Activated naive CD4-positive, alpha-beta T cell treated with anti-CD3 and anti-CD28 coated beads, Interleukin-2, amount 10 ng/mL, durations not matched to agents 7 days and 5 days (primary cell): ENCODE measurements at places on chromosomes 12 and 14.

DNA sequence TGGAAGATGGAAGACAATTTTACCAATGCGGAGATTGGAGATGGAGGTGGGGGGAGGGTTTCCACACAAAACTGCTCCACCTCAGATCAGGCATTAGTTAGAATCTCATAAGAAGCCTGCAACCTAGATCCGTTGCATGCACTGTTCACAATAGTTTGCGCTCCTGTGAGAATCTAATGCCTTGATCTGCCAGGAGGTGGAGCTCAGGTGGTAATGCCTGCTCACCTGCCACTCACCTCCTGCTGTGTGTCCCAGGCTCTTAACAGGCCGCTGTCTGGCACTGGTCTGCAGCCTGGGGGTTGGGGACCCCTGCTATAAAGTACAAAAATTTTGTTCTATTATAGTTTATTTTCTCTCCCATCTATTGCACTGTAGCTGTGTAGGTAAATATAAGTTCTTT lies 84.9 kb upstream of the FOXG1 start:
- DNase-seq = no peak

- DNase-seq = no peak
These were observed 99.2 kb downstream of the ADGRD1 start for GRCh38 chr12:131052929-131053328.

- DNase-seq = no peak
These were observed 39.8 kb downstream of the MSRB3 start for GRCh38 chr12:65318186-65318685.

- DNase-seq = no peak
These were observed 60.8 kb upstream of the REP15 start for GRCh38 chr12:27635349-27635972.

GRCh38 chr12:48118284-48118871 lies 786 bp upstream of the PFKM start:
- DNase-seq = peak; percentile 23

DNA sequence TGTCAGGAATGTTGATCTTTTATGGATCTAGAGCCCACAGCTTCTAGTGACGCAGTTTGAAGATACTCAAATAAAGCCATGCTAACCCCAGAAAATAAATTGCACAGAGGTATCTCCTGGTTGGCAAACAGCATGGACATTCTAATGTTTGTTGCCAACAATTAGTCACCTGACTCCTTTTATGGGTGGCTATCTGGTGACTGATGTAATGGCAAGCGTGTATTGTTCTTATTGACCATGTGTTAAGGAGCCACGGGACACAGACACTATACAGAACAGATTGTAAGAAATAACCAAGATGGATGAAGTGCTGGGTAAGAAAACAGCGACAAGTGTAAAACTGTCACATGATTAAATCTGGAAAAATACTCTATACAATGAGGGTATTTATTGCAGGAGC lies 401.3 kb upstream of the PDE3A start:
- DNase-seq = no peak

DNA sequence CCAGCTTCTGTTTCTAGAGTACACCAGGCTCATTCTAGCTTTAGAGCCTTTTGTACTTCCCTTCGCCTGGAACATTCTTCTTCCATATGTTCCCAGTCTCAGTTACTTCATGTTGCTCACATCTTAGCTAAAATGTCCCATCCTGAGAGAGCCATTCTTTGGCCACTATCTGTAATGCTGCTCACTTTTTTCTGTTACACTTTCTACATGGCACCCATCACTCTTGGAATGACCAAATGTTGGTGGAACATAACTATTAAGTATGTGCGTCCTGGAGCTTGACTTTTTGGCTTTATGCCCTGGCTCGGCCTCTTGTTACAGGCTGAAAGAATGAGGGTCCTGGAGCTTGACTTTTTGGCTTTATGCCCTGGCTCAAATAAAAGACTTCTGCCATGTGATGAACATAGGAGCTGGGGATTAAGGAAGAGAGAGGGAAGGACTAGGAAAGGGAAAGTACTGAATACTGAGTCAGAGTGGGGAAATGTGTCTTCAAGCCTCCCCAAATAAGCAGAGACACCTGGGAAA lies 442.9 kb upstream of the ATP2B1 start:
- DNase-seq = no peak

GRCh38 chr12:124620606-124621295 lies 53.3 kb upstream of the NCOR2 start:
- no peak for DNase-seq

- DNase-seq = no peak
These were observed 103.0 kb downstream of the PEBP1 start for GRCh38 chr12:118238888-118239287.

GRCh38 chr14:63692310-63693020 lies 35.4 kb downstream of the SGPP1 start:
- no peak for DNase-seq

- no peak for DNase-seq
These were observed 93.4 kb upstream of the NCOR2 start for GRCh38 chr12:124660851-124661250.

GRCh38 chr14:75711796-75712211 lies 50.8 kb downstream of the TTLL5 start:
- DNase-seq = no peak

DNA sequence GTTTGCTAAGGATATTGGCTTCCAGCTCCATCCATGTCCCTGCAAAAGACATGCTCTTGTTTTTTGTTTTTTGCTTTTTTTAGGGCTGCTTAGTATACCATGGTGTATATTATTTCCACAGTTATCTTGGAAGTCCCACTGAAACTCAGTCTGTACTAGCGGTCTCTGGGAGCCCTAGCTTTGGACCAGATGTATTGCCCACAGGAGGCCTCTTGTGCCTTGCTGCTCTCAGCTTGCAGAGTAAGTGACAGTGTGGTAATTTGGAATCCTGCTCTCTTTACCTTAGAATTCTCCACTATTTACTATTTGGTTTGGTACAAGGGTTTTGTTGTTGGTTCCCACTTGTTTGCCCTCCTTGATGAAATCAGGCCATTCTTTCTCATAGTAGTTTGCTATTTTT lies 1022.9 kb downstream of the LRFN5 start:
- DNase-seq = no peak

DNA sequence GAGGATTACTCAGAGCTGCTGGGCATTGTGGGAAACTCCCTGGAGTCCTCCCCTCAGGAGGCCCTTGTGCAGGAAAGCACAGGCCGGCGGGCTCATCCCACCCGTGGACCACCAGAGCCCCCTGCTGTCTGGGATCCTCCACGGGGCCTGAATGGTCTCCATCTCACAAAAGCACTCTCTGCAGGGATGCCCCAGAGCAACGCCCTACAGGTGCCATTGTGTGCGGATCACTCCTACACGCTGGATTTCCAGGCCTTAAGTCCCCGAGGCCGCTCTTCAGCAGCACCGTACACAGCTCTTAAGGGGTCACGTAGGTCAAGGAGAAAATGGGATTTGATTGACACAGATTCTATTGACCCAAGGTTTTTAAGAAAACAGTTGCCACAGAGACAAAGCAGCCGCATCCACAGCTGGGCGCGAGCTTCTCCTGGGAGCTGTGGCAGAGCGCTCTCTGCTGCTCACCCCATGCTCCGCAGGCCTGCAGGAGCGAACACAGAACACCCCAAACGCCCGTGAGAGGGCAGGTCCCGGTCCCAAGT lies 36.7 kb upstream of the RIMBP2 start:
- no peak for DNase-seq

DNA sequence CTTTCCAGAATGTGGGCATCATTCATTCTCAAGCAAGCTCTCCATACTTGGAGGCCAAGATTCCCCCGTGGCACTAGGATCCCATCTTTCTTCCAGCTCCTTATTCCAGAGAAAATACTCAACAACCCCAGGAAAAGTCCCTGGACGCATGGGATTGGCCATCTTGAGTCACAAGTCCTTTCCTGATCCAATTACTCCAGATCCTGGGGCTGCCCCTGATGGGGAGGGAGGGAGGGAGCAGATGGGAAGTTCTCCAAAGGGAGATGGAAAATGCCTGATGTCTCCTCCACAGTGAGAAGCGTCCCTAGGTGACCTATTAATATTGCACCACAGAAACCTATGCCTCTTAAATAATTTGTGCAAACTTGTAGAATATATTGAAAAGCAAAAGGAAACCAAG lies 12.4 kb upstream of the KCNK13 start:
- DNase-seq = no peak

DNA sequence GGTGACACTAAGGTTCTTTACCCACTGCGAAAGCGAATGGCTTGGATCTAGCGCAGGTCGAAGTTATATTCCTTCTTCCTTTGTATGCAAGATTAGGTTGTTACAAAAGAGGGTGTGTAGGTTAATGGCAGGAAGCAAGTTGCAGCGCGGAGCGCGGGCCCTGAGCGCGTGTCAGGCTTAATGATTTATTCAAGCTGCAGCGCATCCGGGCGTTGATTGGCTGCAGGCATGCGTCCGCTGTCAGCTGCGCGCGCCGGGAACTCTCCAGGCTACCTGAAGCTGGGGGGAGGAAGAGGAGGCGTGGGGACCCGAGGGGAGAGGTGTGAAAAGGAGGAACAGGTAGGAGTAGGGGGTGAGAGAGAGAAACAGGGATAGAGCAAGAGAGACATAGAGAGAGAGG lies 7.4 kb downstream of the ASCL1 start:
- DNase-seq = peak; percentile 44

GRCh38 chr14:35301735-35302528 lies 9.8 kb downstream of the PSMA6 start:
- DNase-seq = no peak

GRCh38 chr12:10612984-10613348 lies 443 bp downstream of the MAGOHB start:
- no peak for DNase-seq

GRCh38 chr12:100399095-100399494 lies 42.2 kb downstream of the SLC17A8 start:
- DNase-seq = no peak

GRCh38 chr12:56198836-56199235 lies 9.6 kb upstream of the SMARCC2 start:
- DNase-seq = no peak

DNA sequence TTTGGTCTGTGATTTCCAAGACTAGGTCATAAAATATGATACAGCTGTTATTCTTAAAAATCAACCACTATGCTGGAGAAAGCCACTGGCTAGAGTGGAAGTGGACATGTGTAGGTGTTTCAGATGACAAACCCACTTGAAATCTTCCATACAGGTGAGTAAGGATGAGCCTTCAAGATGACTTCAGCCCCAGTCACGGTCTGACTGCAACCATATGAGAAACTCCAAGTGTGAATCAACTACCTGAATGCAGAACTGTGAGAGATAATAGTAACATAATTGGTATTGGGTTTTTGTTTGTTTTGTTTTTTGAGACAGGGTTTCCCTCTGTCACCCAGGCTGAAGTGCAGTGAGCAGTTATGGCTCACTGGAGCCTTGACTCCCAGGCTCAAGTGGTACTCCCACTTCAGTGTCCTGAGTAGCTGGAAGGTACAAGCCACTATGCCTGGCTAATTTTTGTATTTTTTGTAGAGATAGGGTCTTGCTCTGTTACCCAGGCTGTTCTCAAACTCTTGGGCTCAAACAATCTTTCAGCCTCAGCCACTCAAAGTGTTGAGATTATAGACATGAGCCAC lies 273.3 kb upstream of the LRIG3 start:
- no peak for DNase-seq

DNA sequence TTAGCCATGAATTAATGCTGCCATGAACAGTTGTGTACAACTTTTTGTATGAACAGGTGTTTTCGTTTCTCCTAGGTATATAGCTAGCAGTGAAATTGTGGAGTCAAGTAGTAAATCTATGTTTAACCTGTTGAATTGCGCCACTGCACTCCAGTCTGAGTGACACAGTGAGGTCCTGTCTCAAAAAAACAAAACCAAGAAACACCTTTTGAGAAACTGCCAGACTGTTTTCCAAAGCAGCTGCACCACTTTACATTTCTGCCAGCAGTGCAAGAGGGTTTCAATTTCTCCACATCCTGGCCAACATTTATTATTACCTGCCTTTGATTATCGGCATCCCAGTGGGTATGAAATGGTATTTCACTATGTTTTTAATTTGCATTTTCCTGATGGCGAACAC lies 3.3 kb upstream of the PLEKHG3 start:
- DNase-seq = no peak

GRCh38 chr14:100317912-100318808 lies 5.0 kb upstream of the SLC25A47 start:
- DNase-seq = peak; percentile 76

GRCh38 chr14:75625034-75625433 lies 35.6 kb downstream of the ERG28 start:
- no peak for DNase-seq

DNA sequence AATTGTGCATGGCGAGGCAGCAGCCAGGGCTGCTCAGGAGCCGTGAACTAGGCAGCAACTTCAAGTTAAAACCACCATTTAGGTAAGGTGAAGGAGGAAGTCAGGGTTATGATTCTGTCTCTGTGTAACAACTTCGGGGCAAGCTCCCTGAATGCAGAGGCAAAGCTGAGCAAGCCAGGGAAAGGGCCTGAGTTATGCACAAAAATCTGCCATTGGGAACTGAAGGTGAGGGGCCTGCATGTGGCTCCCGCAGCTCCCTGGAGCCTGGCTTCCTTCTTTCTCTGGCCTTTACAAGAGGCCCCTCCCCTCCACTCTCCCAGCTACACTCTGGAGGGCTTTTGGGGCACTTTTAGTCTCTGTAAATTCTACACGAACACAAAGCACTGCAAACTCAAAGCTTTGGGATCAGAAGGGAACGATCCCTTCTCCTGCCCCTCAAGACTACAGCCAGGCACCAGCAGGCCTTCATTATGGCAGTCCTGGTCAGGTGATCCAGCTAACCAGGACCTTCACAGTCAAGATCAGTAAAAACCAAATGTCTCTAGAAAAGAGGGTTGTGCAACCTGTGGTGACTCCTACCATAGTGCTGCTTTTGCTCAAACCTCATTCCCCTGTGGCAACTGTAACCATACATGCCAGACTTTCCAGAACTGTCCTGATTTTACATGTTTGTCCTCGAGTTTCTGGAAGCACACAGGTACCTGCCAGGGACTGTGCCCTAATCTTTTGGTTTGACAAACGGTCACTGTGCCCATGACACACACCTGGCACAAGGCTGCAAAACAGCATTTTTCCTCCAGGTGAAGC lies 67.2 kb upstream of the PTGR2 start:
- peak; percentile 32 for DNase-seq

DNA sequence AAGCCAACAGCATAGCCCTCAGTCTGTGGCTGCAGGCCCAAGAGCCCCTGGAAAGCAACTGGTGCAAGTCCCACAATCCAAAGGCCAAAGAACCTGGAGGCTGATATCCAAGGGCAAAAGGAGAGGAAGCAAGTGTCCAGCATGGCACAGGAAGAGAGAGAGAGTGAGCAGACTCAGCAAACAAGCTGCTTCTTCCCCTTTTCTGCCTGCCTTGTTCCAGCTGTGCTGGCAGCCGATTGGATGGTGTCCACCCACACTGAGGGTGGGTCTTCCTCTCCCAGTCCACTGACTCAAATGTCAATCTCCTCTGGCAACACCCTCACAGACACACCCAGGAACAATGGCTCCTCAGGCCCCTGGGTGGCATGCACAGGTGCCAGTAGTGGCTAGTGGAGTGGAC lies 33.5 kb downstream of the SMCO2 start:
- DNase-seq = no peak

- no peak for DNase-seq
These were observed 58.0 kb upstream of the TRHDE start for GRCh38 chr12:72214163-72214562.
